Gastrocnemius medialis (tissue), 4 donors: ENCODE measurements at places on chromosomes 5 and 9. TPM values are rescaled to one million over a fixed set of nuclear protein-coding genes. Genes with fewer than 3 reads are reported as not detected.

DNA sequence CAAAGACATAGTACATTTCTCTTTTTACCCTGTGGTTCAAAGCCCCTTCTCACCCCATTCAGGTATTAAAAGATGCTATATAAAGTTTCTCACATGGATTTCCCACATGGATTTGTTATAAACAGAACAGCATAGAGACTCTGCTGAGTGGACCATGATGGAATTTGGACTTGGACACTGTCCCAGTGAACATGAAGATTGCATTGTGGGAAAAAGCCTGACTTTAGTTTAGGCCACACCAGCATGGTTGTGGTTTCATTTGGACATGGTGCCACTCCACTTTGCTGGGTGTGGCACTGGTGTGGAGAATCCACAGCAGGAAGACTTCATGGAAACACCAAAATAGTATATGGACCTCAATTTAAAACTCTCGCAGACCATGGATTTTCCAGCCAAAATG, 124.6 kb downstream of the ARHGAP26 start:
- no peak overlapping the region for H3K27ac ChIP-seq
- no peak for DNase-seq
- no peak overlapping the region for H3K4me3 ChIP-seq
- no peaks in the 10 kb centered on the region for H3K4me1 ChIP-seq
- no peaks in the 10 kb centered on the region for H3K36me3 ChIP-seq

GRCh38 chr5:111326551-111326950, 102.4 kb downstream of the CAMK4 start:
- DNase-seq = no peak
- H3K36me3 ChIP-seq = no peaks in the 10 kb centered on the region
- H3K27me3 ChIP-seq = no peaks in the 10 kb centered on the region
- H3K27ac ChIP-seq = no peak overlapping the region
- H3K4me1 ChIP-seq = no peaks in the 10 kb centered on the region

DNA sequence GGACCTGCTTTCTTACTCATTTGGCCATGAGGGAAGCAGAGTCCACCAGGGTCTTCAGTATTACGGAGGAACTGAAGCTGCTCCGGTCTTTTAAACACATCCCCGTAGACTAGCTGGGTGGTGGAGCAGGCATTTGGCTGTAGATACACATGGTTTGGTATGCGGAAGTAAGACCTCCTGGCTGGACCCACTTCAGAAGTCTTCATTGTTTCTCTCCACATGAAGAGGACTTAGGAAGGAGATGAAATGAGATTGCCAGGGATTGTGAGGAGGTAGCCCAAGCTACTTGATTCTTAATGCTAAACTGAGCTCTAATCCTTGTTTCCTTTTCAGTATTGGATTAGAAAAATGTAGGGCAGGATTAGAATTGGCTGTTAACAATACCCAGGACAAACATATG, 32.9 kb downstream of the STXBP1 start:
- no peaks in the 10 kb centered on the region for H3K36me3 ChIP-seq
- no peak overlapping the region for H3K27ac ChIP-seq
- DNase-seq = no peak

- no peaks in the 10 kb centered on the region for H3K27me3 ChIP-seq
- H3K27ac ChIP-seq = peak overlapping the region; percentile 63
- H3K36me3 ChIP-seq = no peaks in the 10 kb centered on the region
- DNase-seq = no peak
These were observed 198.8 kb downstream of the FRMD3 start for GRCh38 chr9:83339435-83339834.

The TOR1B gene
- total RNA-seq = 22.3 TPM

DNA sequence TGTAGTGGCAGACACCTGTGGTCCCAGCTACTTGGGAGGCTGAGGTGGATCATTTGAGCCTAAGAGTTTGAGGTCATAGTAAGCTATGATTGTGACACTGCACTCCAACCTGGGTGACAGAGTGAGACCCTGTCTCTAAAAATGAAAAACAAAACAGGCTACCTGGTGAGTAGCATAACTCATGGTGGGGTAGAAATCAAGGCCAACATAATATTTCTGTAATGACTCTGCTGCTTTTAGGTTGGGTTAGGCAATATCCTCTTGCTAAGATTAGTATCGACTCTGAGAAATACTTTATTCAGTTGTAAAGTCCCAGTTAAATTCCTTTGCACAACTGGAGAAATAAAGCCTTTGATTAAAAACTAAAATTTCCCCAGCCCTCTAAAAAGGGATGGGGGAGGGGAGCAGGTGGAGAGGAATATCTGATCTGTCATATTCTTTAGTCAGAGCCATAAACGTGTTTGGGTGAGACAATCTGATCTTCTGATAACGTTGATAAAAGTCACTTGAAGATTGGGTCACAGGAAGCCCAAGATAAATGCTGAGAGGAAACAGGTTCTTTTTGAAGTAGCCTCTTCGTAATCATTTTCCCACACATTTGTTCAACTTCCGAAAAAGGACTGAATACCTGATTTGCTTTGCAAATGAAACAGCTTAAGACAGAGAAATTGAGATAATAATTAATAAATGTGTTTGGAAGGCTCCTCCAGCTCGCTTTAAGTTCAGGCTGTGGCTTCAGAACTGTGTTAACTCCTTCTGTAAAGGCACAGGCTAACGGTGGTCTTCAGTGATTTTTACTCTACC, 14.9 kb downstream of the IL4 start:
- DNase-seq = no peak
- no peak overlapping the region for H3K27ac ChIP-seq
- no peak overlapping the region for H3K4me3 ChIP-seq
- H3K27me3 ChIP-seq = no peaks in the 10 kb centered on the region

- H3K36me3 ChIP-seq = no peaks in the 10 kb centered on the region
- no peak overlapping the region for H3K27ac ChIP-seq
- no peak overlapping the region for H3K4me3 ChIP-seq
- H3K4me1 ChIP-seq = no peaks in the 10 kb centered on the region
These were observed 471.3 kb downstream of the MTRR start for GRCh38 chr5:8340261-8340660.

The ZFP37 gene
- 2.6 TPM for total RNA-seq

The TGFBR1 gene
- total RNA-seq = 14.6 TPM

DNA sequence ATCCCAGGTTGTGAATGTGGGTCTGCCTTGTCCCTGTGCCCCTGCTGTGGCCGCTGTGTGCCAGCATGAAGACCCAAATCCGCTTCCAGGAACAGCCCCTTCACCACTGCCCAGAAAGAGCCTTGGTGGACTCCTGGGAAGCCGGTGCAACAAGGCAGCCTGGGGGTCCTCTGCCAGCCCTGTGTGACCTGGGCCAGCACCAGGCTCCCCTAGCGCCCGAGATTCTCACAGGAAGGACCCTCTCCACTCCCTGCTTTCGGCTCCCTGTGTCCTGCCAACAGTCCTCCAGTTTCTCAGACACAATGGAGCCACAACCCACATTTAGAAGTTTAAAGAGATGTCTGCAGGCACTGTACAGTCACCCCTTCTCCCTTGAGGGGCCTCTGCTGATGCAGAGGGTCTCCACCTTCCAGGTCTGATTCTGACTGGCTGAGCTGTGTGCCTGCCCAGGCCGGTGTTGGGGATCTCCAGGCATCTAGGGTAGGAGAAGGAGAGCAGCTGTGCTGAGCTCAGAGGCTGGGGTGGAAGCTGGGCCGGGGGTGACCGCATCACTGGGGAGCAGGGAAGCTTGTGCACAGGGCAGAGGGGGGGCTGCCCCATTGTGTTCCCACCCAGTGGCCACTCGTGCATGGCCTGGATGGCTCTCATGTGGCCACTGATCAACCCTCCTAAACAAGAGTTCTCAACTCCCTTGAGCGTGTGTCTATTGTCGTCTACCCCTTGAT, 174.0 kb downstream of the IRX2 start:
- DNase-seq = no peak
- H3K27ac ChIP-seq = no peak overlapping the region
- H3K4me3 ChIP-seq = no peak overlapping the region
- no peaks in the 10 kb centered on the region for H3K36me3 ChIP-seq
- no peaks in the 10 kb centered on the region for H3K27me3 ChIP-seq
- no peaks in the 10 kb centered on the region for H3K4me1 ChIP-seq

GRCh38 chr5:157993201-157993600, 134.3 kb upstream of the CLINT1 start:
- H3K36me3 ChIP-seq = no peaks in the 10 kb centered on the region
- DNase-seq = no peak
- no peaks in the 10 kb centered on the region for H3K27me3 ChIP-seq

The CAMLG gene
- total RNA-seq = 33.5 TPM

DNA sequence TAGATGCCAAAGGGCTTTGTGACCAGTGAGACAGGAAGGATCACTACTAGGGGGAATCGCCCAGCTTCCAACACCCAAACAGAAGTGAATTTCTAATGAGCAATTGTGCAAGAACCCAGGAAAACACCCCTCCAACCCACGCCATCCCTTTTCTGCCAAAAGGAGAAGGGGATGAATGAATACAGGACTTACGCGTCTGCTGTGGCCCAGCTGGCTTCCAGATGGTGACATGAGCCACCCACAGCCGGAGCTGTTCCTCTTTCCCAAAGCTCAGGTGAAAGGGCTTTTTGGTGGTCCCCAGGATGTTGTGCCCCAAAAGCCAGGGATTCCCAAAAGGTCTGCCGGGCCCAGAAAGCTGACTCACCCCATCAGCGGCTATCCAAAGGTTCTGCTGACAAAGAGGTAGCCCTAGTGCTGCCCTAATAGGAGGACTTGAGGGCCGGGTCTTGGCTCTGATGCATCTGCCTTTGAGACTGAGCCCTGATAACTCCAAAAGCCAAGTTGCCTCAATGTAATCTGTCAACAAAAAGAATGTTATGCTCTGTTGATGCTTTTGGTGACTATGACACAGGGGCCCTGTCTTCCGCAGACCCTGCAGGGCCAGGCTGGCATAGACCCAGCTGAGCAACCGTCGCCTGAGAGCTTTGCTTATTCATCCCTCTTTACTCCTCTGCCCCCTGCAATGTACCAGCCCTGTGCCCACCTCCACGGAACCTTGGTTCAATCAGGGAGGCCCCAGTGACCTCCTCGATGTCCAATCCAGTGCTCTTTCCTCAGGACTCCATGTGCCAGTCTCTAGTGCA, 14.5 kb downstream of the GSN start:
- DNase-seq = peak; percentile 49
- H3K4me1 ChIP-seq = peaks cover 88% of the 10 kb centered on the region
- no peaks in the 10 kb centered on the region for H3K36me3 ChIP-seq
- H3K4me3 ChIP-seq = no peak overlapping the region
- H3K27me3 ChIP-seq = no peaks in the 10 kb centered on the region

The MYOZ3 gene
- 12.6 TPM for total RNA-seq

DNA sequence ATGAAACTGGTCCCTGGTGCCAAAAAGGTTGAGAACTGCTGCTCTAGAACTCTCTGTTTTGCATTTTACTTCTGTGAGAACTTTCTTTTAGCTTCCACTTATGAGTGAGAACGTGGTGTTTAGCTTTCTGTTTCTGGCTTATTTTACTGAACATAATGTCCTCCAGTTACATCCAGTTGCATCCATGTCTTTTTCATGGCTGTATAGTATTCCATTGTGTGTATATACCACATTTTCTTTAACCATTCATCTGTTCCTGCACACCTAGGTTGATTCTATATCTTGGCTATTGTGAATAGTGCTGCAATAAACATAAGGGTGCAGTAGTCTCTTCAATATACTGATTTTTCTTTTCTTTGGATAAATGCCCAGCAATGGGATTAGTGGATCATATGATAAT, 165.7 kb downstream of the NPR3 start:
- H3K4me3 ChIP-seq = no peak overlapping the region
- H3K27ac ChIP-seq = no peak overlapping the region
- no peaks in the 10 kb centered on the region for H3K36me3 ChIP-seq
- no peaks in the 10 kb centered on the region for H3K4me1 ChIP-seq
- DNase-seq = no peak
- no peaks in the 10 kb centered on the region for H3K27me3 ChIP-seq

DNA sequence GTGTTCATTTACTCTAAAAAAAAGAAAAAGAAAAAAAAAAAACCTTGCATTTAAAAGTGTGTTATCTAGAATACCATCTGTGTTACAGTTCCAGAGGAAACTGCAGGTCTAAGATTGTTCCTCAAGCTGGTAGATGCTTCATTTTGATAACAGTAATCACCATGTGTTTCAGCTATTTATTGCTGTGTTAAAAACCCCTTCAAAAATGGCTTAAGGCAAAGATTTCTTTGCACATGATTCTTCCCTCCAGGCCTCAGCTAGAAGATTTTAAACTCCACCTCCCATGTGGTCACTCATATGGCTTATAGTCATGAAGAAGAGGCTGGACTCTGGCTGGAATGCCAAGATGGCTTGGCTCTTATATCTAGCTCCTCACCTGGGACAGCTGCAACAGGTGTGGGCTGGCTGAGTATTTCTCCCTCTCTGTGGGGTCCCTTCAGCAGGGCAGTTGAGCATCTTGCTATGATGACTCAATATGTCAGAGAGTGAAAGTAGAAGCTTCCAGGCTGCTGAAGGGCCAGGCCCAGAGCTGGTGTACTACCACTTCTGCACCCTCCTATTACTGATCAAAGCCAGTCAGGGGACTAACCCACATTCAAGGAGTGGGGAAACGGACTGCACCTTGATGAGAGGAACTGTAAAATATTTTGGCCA, 920.4 kb upstream of the DMAC1 start:
- H3K36me3 ChIP-seq = no peaks in the 10 kb centered on the region
- DNase-seq = no peak
- no peaks in the 10 kb centered on the region for H3K4me1 ChIP-seq
- no peak overlapping the region for H3K4me3 ChIP-seq

- H3K27ac ChIP-seq = no peak overlapping the region
- no peaks in the 10 kb centered on the region for H3K4me1 ChIP-seq
- H3K27me3 ChIP-seq = no peaks in the 10 kb centered on the region
- DNase-seq = no peak
- H3K36me3 ChIP-seq = no peaks in the 10 kb centered on the region
These were observed 25.8 kb downstream of the COL23A1 start for GRCh38 chr5:178564397-178564796.

- no peak for DNase-seq
- H3K4me1 ChIP-seq = no peaks in the 10 kb centered on the region
- H3K27me3 ChIP-seq = no peaks in the 10 kb centered on the region
These were observed 116.5 kb downstream of the BRINP1 start for GRCh38 chr9:119252671-119253299.

GRCh38 chr5:33841891-33842290, 49.9 kb downstream of the ADAMTS12 start:
- H3K4me3 ChIP-seq = no peak overlapping the region
- DNase-seq = no peak
- H3K4me1 ChIP-seq = no peaks in the 10 kb centered on the region
- no peak overlapping the region for H3K27ac ChIP-seq
- no peaks in the 10 kb centered on the region for H3K36me3 ChIP-seq
- no peaks in the 10 kb centered on the region for H3K27me3 ChIP-seq

DNA sequence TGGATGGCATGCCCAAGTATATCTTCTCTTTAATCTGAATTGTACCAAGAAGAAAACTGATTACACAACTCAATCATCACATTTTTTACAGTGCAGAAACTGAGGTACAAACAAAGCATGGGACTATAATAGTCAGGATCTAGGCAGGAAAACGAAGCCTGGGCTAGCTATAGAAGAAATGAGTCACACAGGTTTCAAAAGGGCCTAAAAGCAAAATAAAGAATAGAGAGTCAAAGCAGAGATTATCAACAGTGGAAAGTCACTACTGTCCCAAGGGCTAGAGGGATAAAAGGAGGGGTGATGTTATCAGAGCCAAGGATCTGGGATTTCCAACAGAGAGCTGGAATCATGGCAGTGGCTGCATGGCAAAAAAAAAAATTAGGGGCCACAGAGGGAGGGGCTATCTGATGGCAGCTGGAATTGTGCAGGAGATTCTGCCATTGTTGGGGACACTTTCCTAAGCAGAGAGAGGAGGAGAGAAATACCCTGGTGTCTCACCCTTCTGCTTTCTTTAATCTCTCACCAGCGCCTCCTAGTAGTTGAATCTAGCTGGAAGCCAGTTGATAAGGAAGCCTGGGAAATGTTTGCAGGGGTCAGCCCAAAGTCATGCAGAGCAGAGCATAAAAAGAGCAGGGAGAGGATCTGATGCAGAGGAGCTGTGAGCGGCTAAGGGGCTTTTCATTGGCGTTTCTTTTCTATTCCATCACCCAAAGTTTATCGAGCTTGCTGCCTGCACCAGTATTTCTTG, 343.2 kb downstream of the ACTL7B start:
- no peaks in the 10 kb centered on the region for H3K36me3 ChIP-seq
- no peaks in the 10 kb centered on the region for H3K27me3 ChIP-seq
- H3K4me1 ChIP-seq = no peaks in the 10 kb centered on the region

The COL23A1 gene
- total RNA-seq = not detected
